ENCODE measurements at places on chromosomes 3 and 15. TPM values are rescaled to one million over a fixed set of nuclear protein-coding genes. Genes with fewer than 3 reads are reported as not detected.

- no peak for DNase-seq
These were observed 56.0 kb upstream of the FLNB start for GRCh38 chr3:57952208-57952631.

DNA sequence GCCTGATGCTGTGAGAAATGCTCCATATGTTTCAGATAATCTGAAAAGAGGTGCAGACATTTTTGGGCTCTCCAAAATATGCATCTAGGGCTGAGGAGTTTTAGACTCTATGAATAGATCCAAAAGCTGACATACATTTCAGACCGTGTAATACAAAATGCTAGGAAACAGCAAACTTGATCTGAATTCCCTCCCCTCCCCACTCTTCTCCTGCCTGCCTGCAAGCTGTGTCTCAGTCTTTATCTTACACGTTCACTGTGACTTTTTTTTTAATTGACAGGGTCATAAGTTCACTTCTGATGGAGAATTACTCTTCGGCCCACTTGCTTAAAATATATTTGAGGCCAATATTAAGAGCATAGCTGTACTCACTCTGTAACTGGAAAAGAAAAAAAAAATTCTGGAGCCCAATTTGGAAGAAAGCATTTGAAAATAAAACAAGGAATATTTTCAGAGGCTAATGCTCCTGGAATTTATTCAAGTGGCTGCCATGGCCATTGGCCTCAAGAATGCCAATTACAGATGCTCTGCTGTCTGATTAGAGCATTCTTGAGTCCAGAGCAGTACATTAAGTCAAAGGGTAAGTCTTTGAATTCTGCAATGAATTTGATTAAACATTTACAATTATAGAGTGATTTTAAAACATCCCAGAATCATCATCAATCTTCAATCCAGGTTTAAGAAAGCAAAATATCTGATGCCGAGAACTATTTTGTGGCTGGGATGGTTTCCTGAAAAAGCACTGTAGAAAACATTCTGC lies 146.2 kb upstream of the SEMA6D start:
- DNase-seq = no peak

- no peak for DNase-seq
These were observed 1028.4 kb downstream of the SI start for GRCh38 chr3:164049847-164050246.

ALS2CL gene
- polyA plus RNA-seq = 22.4 TPM

FES gene
- 19.4 TPM for polyA plus RNA-seq
